ENCODE measurements at places on chromosomes 7 and 10.

- DNase-seq, result no peak
Observed at GRCh38 chr7:56092789-56093531, at the start of gene PHKG1. Gene PHKG1, minus strand, starts transcription at chr7:56092952. Its CDS starts 4,011 bp downstream, at chr7:56088941.

- DNase-seq, result no peak
Observed at GRCh38 chr7:69844264-69844868, 246.1 kb downstream of the AUTS2 start.

DNA sequence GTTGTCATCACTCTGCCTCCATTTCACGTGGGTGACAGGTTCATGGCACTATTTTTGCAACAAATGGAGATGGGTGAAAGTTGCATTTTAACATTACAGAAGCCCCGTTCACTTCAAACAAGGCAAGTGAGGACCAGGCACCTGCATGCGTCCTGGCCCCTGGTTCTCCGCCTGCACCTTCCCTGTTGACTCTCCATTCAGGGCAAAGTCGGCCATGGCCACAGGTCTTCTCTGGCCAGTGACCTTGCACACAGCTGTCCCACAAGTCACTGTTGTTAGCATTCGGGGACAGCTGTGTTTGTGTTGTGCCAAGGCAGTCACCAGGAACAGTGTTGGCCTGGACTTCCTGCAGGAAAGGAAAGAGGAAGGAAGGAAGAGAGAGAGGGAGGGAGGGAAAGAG is 554.9 kb downstream of the TCERG1L start:
- DNase-seq, result no peak

GRCh38 chr10:112698133-112698817 is 251.3 kb downstream of the VTI1A start:
- DNase-seq, result no peak

DNA sequence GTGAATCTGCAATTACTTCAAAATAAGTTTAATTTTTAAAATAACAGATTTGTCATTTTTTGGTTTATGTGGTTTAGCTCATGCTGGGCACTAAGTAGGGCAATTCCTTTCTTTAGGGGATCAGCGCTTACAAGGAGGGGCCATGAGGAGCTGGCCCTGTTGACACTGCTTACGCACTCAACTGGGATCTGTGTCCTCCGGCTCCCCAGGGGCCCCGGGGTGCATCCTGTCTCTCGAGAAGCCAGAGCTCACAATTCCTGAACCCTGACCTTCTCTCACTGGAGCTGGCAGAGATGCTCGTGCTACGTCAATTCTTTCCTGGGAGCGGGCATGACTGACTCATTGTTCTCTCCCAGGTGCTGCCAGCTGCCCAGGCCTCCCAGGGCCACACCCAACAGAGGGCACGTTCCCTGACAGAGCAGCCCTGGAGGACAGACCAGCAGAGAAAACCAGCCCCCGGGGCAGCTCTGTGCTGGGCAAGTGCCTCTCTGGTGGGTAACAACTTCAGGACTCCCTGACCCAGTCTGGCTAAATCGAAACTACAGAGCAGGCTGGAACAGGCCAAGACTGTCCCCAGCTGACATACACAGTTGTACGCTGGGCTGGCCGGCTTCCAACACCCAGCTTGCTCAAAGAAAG is 36.8 kb downstream of the CTBP2 start:
- DNase-seq, result no peak

- no peak for DNase-seq
Observed at GRCh38 chr7:139118805-139119485, 9.4 kb upstream of the ZC3HAV1 start.

DNA sequence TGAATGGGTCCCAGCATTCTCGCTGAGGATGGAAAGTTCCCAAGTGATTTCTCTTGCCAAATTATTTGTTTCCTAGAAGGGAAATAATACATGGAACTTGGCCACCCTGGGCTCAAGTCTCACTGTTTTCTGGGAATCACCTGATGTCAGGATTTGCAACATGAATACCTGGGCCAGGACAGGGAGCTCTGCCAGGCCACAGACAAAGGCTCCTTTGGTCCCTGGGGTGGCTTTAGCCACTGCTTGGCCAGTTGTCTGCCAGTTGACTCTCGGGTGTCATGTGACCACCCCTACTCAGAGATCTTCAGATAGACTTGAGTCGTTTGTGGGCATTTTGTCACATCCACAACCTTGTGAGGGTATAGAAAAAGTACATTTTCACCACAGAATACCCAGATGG is 258.0 kb upstream of the HABP2 start:
- DNase-seq, result no peak

DNA sequence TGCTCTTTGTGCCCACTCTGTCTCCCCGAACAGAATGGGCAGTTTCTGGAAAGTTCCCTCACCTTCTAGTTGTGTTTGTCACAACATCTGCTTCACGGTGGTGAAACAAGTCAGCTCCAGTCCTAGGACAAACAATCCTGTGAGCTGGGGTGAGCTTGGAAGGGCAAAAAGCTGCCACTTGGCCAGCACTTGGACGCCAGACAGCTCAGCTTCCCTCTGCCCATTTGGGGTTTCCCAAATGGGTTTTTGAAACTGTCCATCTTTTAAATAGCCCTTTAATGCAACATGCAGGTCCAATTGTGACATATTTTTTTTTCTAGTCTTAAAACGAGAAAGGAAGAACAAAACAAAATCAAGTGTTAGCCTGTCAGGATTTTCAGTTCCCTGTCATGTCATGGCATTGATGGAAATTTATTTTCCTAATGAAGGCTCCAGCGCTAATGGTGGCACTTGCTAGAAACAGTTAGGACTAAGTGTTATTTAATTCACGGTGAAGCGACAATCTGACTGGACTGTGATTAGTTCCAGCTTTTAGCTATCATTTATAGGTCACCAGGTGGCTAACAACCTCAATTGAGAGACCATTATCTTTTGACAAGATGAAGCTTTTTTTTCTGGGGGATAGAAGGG is 181.7 kb downstream of the MYOF start:
- DNase-seq, result no peak

DNA sequence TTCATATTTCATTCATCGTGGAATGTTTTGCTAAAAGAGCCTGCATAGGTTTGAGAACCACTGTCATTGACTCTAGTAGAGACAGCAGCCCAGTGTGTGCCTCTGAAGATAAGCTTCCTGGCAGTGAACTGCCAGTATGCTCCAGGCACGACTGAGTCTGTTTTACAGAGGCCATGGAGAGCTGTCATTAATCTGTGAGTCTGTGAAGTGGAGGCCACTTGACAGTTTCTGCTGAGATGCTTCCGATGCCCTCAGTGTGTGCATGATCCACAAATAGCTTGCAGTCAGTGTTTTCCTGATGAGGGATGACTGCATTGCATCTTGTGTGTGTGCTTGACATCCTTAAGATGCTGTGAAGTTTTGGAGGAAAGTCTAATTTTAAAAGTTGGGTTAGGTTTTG is 162.2 kb downstream of the PFKFB3 start:
- no peak for DNase-seq

DNA sequence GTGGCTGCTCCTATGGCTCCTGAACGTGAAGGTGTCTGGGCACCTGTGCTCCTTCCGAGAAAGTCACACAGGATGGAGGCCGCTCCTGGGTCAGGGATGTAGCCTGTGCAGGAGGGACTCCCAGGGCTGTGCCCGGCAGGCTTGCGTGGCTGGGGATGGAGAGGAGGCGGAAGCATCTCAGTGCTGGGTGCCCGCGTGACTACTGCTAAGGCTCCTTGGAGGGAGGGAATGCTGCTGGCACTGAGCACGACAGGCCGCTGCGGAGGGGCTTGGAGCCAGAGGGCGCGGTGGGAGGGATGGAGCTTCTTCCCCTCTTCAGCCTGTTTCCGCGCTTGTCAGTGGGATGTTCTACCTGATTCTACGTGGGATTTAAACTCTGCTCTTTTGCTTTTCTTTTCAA is 35.0 kb downstream of the ADCY1 start:
- DNase-seq, result no peak

DNA sequence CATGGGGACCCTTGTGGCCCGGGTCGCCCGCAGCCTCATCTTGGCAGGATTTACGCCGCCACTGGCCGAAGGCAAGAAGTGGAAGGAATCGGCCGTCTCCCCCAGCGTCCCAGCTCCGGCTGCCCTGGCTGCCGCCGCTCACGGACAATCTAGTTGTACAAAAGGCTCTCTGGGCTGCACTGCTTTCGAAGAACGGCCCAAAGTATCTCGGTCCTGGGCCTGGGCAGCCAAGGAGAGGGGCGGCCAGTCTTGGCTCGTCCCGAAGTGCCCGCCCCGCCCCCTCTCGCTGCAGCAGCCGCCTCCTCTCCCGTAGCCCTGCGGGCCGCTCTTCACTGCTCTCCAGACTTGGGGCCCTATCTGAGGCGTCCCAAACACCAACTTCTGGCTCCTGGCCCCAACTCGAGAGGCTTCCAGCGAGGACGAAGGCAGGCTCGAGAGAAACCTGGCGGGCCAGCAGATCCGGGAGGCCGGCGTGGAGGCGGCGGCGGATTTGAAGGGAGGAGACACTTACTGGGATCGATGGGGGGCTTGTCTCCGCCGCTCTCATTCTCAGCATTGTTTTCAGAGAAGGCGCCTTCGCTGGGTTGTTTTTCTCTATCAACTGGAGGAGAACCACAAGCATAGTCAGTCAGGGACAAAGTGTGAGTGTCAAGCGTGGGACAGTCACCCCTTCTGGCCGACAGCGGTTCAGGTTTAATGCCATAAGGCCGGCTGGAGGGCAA is 809 bp downstream of the HOXA9 start:
- DNase-seq, result no peak

- peak; percentile 23 for DNase-seq
Observed at GRCh38 chr10:71396084-71396710, 523 bp upstream of the CDH23 start.

GRCh38 chr7:44849259-44849884 is 1.5 kb upstream of the H2AZ2 start:
- DNase-seq, result no peak

GRCh38 chr7:47914717-47915615 is 33.3 kb downstream of the PKD1L1 start:
- DNase-seq, result no peak

DNA sequence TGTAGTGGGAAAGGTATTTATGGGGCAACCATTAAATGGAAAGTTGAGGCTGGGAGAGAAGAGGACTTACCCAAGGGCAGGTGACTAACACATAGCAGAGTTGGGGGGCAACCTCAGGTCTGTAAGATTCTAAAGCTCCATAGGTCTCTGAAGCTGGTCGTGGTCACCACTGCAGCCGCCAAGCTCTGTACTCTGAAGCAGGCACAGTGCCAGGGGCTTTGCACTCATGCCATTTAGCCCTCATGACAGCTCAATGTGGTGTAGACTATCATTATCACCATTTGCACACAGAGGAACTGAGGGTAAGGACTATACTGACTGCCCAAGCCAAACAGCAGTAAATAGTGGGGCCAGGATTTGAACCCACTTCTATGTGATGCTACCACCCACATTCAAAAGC is 32.5 kb upstream of the TMEM273 start:
- no peak for DNase-seq

DNA sequence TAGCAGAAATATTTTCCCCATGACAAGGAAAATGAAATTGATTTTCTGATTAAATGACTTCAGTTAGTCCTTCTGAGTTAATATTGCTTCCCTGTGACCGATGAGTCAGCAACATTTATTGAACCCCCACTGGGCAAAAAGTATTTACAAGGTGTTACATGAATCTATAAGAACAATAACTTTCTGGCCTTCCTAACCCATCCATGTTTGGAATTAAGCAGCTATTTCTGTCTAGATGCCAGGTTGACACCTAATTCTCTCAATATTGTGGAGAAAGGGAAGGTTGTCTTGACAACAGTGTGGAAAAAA is 112.9 kb upstream of the JAZF1 start:
- no peak for DNase-seq

GRCh38 chr10:58360412-58361004 is 24.7 kb upstream of the TFAM start:
- no peak for DNase-seq

DNA sequence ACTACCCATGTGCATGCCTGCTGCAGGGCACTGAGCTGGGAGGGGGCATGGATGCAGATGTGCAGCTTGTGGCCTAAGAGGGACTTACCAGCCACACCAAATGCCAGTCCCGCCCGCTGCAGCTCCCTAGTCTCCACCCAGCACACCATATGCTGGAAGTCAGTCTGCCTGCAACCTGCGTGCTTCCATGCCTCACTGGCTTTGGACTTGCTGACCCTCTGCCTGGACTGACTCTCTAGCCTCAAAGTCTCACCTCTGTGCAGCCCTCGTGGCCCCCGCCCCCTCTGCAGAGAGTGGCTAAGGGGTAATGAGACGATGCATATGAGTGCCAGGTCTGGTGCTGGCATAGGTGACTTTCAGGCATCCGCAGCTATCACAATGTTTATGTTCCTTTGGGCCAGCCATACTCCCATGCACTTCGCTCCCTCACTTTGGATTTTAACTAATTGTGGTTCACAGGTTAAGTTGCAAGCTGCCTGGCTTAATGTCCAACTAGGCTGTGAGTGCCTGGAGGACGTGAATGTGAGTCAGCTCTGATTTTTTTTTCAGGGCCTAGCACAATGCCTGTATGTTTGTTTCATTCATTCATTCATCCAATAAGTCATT is 21.7 kb downstream of the TRIM8 start:
- no peak for DNase-seq

DNA sequence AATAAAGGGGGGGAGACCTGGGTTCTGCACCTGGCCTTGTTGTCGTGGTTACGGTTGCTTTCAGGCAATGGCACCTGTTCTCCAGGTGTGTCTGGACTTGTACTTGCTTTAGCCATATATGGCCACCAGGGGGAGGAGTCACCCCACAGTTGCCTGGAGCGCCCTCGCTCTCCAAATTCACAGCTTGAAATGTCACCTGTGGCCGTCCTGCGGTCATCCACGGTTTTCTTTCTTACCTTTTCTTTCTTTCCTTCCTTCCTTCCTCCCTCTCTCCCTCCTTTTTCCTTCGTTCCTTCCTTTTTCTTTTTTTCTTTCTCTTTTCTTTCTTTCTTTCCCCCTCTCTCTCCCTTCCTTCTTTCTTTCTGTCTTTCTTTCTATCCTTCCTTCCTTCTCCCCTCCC is 157.2 kb upstream of the ZNF92 start:
- DNase-seq, result peak; percentile 40

- DNase-seq, result peak; percentile 64
Observed at GRCh38 chr7:44977304-44977958, 1.4 kb downstream of the MYO1G start.

- DNase-seq, result no peak
Observed at GRCh38 chr10:123135415-123136141, at the start of gene HMX3. Gene HMX3, plus strand, starts transcription at chr10:123135970. Its CDS starts 81 bp downstream, at chr10:123136051.

DNA sequence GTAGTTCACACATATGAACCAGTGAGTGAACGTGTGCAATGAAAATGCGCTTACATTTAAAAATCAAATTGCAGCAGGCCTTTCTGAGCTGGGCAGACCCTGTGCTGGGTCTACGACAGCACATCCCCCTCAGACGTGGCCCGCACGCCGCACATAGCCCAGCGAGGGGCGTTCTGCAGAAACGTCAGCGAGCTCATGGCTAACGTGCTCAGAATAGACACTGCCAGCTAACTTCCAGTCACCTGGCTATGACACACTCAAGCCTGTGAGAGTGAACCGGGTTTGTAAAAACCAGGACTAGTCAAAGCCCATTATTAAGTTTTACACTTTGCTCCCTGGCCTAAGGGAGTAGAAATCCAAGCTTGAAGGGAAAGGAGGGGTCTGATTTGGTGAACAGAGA is 108.1 kb upstream of the INSIG1 start:
- DNase-seq, result no peak

- peak; percentile 61 for DNase-seq
Observed at GRCh38 chr10:73771722-73772280, 10.0 kb upstream of the CHCHD1 start.
